ENCODE measurements at places on chromosomes 3 and 15.

DNA sequence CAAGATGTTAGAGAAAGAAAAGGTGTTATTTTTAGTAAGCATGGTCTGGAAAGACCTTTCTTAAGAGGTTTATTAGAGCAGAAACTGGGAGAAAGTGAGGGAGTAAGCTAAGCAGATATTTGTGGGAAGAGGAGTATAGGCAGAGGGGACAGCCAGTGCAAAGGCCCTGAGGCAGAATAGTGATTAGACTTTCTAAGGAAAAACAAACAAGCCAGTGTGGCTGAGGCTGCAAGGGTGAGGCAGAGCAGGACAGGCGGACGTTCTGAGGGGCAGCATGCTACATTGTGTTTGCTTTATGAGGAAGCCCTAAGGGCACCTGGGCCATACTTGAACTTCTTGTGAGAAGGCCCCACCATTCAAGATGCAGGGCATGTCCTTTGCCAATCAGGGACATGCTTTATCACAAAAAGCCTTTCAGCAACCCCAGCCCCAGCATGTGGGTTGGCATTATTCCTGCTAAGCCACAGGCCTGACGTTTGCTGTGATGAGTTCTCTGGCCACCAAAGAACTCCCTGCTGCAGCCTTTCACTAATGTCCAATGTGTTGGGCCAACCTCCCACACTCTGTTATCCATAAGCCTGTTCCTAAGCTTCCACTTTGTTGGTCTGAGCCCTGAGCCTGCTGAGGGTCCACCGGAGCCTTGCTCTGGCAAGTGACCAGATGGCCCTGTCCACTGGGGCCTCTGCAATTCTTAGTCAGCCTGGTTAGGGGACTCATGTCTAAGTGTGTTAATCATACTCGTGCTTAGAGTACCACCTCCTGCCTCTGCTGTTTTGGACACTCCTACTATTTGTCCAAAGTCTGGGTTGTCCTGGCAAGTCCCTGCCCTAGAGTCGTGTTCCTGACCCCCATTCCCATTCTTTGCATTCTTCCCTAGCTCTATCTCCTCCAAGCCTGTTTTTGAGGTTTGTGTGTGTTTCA lies 209.9 kb upstream of the CTNNB1 start:
- DNase-seq, result no peak

DNA sequence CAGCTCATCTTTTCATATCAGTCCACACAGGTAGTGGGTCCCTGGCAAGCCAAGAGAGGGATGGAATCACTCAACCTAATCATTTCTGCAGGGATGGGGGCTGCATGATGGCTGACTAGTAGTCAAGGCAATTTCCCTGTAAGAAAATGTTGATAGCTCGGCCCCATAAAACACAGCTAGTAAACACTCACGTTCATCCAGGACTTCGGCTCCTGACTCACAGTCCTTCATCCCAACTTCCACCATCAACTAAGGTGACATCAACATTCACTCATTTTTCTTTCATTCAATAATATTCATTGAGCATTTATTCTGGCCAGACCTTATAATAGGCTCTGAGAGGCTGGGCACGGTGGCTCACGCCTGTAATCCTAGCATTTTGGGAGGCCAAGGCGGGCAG lies 4.4 kb upstream of the ACAP2 start:
- DNase-seq, result no peak

DNA sequence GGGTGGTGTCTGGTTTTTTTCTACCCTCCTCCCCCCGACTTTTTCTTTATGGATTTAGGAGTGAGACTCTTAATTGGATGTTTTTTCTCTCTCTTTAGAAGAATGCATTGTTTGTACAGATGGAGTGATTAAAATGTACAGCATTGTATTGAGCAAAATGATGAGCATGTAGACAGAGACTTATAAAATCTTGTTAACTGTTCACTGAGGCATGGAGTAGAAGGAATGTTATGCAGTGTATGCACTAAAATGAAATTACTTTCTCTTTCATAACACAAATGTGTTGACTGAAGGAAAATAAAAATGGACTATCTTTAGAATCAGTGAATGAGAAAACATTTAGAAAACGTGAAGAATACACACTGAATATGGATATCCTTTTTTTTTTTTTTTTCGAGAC lies 39.8 kb downstream of the ZFAND6 start:
- DNase-seq, result no peak

- DNase-seq, result no peak
Observed at GRCh38 chr3:50853936-50854335, 179.2 kb downstream of the DOCK3 start.

- DNase-seq, result no peak
Observed at GRCh38 chr3:88668180-88668579, 439.2 kb upstream of the EPHA3 start.

All from DMS 273 treated with DMSO at 0.1 percent for 48 hours (cell line).